ENCODE measurements at places on chromosomes 3 and 15.
A peak's percentile ranks its signal among the peaks of the same experiment; 100 is the strongest.

DNA sequence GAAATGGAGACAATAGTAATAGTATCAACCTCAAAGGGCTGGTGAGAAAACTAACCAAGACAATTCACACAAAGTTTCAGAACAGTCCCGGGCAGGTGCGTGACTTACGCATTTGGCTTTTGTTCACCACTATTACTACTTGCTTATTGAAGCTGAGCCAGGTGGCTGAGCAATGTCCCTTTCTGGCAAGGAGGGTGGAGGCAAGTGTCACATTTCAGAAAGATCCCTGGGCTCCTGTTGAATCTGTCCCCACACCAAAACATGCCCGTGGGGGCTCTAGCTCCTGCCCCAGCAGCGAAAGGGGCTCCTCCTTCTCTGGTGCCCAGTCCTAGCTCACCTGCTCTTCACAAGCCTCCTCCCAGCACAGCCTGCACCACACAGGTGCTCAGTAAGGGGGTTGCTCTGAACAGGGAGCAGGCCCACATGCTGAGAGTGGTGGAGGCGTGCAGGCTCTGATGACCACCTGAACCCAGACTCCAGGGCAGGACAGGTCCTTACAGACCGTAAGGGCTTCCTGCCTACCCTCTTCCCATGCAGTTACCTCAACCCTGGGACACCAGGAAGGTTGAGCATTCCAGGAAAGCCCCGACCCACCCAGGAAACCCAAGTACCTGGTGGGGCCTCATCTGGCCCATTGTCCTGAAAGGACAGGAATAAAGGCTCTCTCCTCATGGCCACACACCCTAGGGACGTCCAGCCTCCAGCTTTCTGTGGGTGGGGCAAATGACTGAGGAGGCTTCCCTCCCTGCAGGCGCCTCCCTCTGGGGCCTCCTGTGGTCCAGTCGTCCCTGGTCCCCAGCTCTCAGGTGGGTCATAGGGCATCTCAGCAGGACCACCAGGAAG lies 32.6 kb downstream of the SEMA7A start:
- DNase-seq = no peak

GRCh38 chr15:38128341-38128781 lies 124.3 kb upstream of the SPRED1 start:
- DNase-seq = no peak

DNA sequence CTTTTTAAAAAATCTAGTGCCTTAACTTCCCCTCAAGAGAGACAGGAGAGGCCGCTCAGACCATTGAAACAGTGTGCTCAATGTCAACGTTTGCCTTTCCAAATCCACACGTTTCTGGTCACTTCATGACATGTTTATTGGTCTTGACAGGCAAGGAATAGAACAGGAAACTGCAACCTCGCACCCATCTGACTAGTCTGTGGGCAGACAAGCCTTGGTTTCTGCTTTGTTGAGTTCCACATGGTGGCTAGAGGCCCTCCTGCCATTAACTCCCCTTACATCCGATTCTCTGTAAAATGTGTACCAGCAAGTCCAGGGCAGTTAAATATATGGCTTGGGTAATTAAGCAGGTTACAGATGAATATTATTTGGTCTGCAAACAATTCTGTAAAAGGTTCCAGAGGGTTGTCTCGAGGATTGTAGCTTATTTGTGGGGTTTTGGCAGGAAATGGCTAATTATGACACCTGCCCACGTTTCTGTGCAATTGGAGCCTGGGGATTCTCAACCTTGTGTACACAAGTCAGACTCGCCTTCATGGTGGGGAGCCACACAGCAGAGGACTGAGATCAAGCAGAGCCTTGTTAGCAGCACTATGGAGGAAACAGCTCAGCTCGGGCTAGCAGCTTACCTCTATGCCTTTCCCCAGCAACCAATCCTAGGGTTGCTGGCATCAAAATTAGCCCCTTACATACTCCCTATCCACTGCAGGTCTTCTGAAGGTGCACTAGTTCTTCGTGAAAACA lies 317.5 kb upstream of the IGF1R start:
- no peak for DNase-seq

- DNase-seq = no peak
Measured at GRCh38 chr15:58741032-58741431, 8.5 kb downstream of the ADAM10 start.

DNA sequence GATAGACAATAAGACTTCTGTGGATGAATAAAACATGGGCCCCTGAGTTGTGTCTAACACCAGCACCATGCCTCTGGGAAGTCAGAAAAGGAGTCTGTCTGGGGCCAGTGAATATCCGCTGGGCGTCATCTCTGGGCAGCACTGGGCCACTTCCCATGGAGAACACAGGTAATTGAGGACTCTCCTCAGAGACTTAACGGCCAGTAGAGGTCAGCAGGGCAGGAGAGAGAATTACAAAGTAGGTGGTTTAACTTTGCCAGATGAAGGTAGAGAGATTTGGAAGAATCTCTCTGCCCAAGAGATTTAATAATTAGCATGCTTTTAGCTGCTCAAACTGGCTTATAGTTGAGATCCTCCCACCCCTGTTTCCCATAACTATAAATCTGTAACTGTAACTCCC lies 65.7 kb downstream of the OCA2 start:
- DNase-seq = no peak

DNA sequence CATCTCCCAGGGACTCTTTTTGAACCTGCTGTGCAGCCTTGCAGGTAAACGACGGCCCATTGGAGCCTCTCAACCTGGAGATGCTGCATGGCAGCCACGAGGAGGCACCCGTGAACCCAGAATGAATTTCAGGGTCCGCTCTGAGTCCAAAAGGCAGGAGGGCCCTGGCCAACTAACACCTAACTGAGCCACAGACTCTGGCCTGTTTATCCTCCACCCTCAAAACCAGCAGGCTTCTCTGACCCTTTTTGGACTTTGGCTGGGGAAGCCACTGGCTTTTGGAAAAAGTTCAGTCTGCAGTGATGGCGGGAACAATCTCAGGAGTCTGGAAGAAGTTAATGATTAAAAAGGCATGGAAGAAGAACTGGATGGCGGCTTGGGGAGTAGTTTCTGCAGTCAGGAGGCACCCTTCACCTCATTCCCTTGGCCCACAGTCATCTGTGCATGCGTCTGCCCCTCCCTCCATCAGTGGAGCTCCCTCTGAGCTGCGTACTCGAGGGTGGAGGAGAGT lies 4.1 kb downstream of the PXYLP1 start:
- DNase-seq = no peak

DNA sequence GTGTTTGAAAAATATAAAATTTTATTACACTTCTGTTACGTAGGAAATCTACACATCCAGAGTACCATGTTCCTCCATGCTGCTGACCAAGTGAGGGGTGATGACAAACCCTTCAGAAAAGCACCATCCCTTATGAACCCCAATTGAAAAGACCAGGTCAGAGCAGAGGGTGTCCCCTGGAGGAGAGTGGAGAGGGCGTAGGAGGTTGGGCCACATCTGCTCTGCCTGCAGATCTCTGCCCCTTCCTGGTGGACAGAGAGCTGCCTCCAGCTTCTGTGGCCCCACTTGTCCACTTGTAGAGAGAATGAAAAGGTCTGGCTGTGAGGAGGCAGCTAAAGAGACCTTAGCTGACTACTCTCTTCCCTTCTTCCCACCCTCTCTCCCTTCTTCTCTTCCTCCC lies 55.5 kb downstream of the GLDN start:
- DNase-seq = no peak

DNA sequence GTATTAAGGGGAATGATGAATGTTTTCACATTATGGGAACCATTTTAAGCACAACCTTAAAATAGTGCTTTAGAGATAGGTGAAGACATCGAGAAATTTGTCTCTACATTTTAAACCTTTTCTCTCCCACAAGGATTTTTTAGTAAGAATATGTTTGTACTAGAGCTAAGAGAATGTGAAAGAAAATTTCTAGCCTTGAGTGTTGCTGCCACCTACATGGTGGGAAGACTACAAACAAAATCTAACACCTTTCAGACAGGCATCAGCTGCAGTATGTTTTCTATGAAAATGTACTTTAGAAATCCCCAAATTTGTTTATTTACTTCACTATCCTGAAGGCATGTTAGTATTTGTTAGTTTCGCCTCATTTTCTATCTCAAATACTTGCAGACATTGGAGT lies 247.4 kb downstream of the WDR72 start:
- DNase-seq = no peak

DNA sequence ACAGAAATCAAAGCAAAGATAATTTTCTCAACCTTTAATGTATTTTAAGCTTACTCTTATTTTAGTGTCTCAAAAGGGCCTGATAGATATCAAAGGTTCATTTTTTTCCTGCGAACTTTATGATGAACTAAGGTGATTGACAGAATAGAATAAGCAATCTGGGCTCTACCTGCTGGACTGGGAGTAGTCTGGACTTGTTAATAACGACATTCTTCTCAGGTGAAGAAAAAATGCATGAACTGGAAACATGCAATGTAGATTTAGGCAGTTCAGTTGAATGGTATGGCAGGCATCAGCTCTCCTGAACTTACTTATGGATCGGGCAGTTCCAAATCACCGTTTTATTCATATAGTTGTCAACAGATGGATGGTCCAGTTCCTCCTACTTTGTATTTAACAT lies 189.7 kb upstream of the ZBTB20 start:
- no peak for DNase-seq

- peak; percentile 13 for DNase-seq
Measured at GRCh38 chr15:23823508-23823907, 136.4 kb upstream of the NDN start.

- no peak for DNase-seq
Measured at GRCh38 chr3:22039161-22039560, 288.2 kb upstream of the ZNF385D start.

GRCh38 chr15:85361323-85361722 lies 19.1 kb upstream of the AKAP13 start:
- no peak for DNase-seq

- no peak for DNase-seq
Measured at GRCh38 chr15:85073556-85074194, 92.0 kb downstream of the PDE8A start.

GRCh38 chr15:81785181-81785580 lies 260.6 kb downstream of the MEX3B start:
- no peak for DNase-seq

- DNase-seq = peak; percentile 29
Measured at GRCh38 chr3:5787861-5788488, 600.5 kb downstream of the EDEM1 start.

DNA sequence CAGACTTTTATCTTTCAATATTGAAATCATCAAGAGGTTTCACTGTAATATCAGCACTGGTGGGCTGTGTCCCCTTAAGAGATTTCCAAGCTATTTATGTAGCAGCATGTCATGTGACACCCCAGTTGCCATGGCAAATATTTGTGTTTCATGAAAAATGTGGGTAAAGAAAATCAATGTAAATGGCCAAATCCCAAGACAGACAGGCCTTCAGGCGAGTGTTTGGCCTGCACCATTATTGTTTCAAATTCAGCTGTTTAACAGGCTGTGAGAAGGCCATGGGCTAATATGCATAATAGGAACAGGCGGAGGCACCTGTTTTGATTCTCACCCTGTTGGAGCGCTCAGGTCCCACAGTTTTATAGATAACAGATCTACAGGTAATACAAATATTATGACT lies 104.2 kb downstream of the IQCH start:
- DNase-seq = no peak

DNA sequence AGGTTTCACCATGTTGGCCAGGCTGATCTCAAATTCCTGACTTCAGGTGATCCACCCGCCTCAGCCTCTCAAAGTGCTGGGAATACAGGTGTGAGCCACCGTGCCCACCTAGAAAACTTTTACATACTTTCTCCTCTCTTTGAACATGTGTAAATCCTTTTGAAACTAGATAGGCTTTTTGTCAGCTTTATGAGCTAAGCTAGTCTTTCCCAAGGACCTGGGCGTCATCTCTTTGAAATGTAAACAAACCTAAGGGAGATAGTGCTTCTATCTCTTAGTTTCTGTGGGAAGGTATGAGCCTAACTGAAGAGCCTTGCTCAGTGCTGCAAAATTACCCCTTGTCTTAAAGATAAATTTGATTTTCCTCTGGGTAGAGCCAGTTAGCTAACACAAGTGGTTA lies 4.8 kb downstream of the CX3CR1 start:
- DNase-seq = no peak

DNA sequence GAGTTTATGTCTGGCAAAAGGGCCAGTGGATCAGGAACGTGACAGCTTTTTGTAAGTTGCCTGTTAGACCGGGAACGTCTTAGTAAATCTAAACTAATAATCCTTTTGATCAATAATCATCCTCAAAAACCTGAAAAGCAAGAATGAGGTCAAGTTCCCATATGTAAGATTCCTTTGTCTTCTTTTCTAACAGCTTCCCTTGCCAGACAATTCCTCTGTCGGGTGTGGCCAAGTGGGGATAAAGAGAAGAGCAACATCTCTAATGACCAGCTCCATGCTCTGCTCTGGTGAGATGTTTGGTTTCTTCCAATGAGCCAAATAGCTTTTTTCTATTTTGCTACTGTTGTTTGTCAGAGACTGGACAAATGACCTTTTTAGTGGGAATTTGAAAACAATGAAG lies 19.8 kb downstream of the FANCD2OS start:
- DNase-seq = no peak

DNA sequence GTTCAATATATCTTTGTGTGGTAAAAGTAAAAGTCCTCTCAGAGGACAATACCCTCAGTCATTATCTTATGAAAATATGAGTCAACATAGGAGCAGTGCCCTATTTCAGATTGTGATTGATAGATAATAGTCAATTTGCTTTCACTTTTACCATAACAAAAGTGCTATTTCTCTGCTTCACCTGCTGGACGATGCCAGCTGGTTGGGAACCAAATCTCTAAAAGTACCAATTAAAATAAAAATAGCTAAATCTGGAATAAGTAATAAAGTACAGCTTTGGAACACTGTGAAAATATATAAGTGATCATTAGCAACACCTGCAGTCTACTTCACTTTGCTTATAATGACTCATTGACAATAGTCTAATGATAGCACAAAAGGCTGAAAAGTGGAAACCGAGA lies 390.3 kb upstream of the AGTR1 start:
- no peak for DNase-seq

GRCh38 chr3:190197346-190197763 lies 76.7 kb upstream of the P3H2 start:
- no peak for DNase-seq

DNA sequence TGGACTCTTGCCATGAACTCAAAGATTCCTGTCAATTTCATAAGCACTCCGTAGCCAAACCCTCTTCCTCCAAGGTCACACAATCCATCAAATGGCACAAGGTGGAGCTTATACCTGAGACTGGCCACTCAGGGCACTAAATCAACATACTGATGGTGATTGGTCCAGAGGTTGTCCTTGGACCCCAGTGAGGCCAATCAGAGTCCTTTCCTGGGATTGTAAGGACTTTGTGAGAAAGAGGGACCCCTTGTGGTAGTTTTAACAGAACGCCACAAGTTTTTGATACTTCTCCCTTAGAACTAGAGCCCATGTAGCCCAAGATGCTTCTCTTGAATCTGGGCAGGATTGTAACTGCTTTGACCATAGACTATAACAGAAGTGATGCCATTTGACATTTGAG lies 44.4 kb upstream of the LARS2 start:
- DNase-seq = no peak

DNA sequence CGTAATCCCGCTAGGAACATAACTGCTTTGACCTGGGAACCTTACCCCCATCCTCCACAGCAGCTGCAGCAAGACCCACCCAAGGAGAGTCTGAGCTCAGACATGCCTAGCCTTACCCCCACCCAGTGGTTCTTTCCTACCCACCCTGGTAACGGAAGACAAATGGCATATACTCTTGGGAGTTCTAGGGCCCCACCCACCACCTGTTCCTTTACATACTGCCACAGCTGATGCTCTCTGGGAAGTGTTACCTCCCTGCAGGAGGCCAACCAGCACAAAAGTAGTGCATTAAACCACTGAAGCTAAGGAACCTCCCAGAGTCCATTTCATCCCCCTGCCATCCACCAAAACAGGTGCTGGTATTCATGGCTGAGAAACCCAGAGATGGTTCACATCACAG lies 50.6 kb upstream of the AZI2 start:
- DNase-seq = no peak

GRCh38 chr3:170589113-170589512 lies 3.2 kb upstream of the SLC7A14 start:
- DNase-seq = no peak

All from nephron progenitor cell (in vitro differentiated cells).